GM03348 (cell line): ENCODE measurements at places on chromosomes 4 and X.
A peak's percentile ranks its signal among the peaks of the same experiment; 100 is the strongest.

GRCh38 chr4:47631161-47631560 lies 146.1 kb downstream of the ATP10D start:
- DNase-seq, result no peak

- no peak for DNase-seq
Observed at GRCh38 chrX:45591650-45592049, 391.0 kb upstream of the DIPK2B start.

DNA sequence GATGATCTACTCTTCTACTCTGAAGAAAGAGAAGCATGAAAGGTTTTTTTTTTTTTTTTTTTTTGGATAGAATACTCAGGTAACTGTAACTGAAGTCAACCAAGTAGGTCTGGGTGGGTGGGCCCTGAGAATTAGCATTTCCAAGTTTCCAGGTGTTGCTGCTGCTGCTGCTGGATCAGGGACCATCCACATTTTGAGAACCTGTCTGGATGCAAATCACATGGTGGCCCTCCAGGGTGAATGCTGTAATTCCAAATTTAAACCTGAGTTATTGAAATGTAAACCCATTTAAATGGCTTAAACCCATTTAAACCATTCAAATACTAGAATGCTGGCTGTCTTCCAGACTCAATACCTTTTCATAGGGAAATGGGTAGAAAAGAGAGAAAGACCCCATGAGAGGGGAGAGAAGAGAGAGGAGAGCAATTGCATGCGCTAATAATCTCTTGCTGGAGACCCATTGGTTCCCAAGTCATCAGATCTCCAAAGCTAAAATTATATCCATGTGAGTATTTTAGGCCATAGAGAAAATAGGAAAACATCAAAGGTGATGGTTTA lies 17.6 kb downstream of the SUPT20HL1 start:
- no peak for DNase-seq

DNA sequence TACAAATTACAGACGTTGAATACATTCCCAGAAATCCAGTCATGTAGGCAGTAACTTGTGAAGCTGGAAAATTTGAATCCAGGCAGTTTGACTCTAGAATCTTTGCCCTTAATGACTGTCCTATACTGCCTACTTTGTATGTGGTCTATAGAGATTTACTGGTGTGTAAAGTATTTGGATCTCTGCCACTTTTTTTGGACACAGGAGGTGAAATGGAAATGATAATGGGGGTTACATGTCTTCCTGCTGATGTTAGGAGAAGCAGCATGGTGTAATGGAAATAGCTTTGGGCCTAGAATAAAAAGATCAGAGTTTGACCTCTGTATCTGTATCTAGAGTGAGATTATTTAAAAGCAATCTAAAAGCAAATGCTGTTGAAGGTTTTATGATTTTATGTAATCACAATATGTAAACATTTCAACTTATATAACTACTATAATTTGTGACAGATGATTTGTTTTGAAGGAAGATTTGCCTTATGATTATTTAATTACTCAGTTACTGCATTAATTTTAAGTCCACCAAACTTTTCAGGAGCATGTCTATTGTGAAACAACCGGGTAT lies 3.3 kb downstream of the COL4A5 start:
- no peak for DNase-seq

GRCh38 chr4:2332976-2333319 lies 71.0 kb upstream of the MXD4 start:
- no peak for DNase-seq

DNA sequence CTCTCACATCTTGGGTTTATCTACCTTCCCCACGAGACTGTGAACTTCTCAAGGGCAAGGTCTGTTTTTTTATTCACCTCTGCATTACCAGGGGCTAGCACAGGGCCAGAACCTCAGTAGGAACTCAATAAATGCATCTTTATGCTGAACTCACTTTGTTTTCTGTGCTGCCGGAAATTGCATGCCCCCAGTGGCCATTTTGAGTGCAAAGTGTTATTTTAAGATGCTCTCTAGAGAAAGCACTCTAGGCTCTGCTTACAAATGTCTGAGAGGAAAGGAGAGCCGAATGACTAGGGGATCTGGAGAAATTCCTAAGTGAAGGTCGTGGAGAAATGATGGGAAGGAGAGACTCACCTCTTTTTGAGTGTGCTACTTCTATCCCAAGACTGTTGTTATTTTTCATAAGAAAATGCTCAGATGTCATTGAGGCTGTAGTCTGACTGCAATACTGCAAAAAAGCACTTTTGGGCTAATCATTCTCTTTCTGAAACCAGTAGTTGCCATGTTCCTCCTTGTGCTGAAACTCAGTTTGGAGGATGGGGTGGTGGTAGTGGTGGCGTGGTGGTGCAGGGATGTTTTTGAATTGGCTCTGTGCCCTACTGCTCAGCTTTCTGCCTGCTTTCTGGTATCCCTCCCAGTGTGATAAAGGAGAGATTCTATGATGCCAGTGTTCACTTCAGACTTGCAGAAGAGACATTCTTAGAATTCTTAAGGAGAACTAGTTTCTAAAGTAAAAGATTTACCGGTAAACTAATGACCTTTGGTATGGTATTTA lies 41.3 kb downstream of the DOCK11 start:
- no peak for DNase-seq

GRCh38 chr4:71691416-71692073 lies 92.3 kb downstream of the GC start:
- no peak for DNase-seq

GRCh38 chr4:42080306-42080705 lies 72.1 kb downstream of the BEND4 start:
- DNase-seq, result no peak

- no peak for DNase-seq
Observed at GRCh38 chr4:52822972-52823701, 39.0 kb upstream of the RASL11B start.

DNA sequence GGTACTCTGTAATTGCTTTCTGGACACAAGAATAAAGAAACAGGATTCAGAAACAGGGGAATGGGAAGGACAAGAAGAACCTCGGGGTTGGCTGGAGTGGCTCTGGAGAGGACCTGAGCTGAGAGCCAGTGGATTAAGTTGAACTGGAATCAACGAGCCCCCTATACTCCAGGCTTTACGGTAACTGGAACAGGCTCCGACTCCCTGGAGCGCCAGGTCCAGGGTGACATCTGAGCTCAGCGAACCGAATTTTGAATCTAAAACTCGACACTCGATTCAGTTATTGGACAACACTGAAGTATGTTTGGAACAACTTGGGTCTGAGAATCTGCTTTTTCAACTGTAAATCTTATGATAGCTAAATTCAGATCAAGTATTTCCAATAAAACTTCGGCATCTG lies 23.9 kb downstream of the HMX1 start:
- DNase-seq, result no peak

- no peak for DNase-seq
Observed at GRCh38 chr4:183698909-183699308, 39.8 kb downstream of the TRAPPC11 start.

DNA sequence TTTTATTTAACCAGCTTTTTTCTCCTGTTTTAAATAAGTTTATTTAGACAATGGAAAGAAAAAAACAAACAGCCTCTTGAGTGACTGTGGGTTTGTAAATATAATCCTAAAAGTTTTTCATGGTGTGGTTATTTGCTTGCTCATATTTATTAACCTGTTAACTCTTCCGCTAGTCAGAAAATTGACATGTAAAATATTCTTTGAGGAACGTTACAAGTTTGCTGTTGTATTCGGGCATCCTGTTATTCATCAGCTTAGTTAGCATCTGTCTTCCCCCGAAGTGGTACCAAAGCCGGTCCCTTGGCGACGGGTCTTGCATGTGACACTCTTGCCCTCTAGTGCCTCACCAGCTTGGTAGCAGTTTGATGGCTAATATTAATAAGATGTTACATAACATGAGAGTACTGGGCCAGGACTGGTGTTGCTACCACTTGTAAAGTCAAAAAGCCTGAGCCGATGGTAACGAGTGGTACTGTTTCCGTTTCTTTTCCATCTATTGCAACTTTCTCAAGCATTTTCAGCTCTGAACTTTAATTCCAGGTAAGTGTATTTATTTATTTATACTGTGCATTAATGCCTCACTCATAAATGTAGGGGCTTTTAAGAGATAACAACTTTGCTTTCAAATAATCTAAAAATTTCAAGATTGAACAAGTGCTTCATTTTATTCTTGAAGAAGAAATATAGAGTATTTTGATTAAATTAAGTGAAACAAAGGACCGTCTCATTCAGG lies at the start of gene NDST3:
TSS of gene NDST3 (plus strand) at position 434 of the 733 bp plus-strand sequence. CDS start 19,425 bp downstream, outside the sequence.
- peak; percentile 13 for DNase-seq

GRCh38 chrX:43562372-43562771 lies 93.7 kb upstream of the MAOA start:
- DNase-seq, result no peak

GRCh38 chr4:986879-987623 lies at the start of gene IDUA:
Gene IDUA (plus strand): TSS chr4:987044. CDS start chr4:987085, 41 bp downstream.
- DNase-seq, result peak; percentile 96
